ENCODE measurements at places on chromosomes 6 and 20. TPM values are rescaled to one million over a fixed set of nuclear protein-coding genes. Genes with fewer than 3 reads are reported as not detected.

GRCh38 chr6:169185692-169186485 lies 67.8 kb downstream of the THBS2 start:
- DNase-seq = no peak

- DNase-seq = peak; percentile 37
These were observed 717 bp downstream of the CSNK2A1 start for GRCh38 chr20:542777-543368.

GRCh38 chr6:90296341-90297114 lies at the start of gene BACH2:
TSS of gene BACH2 (minus strand) at chr6:90296843. CDS start at chr6:90008844, 287,999 bp downstream.
- peak; percentile 92 for DNase-seq

DNA sequence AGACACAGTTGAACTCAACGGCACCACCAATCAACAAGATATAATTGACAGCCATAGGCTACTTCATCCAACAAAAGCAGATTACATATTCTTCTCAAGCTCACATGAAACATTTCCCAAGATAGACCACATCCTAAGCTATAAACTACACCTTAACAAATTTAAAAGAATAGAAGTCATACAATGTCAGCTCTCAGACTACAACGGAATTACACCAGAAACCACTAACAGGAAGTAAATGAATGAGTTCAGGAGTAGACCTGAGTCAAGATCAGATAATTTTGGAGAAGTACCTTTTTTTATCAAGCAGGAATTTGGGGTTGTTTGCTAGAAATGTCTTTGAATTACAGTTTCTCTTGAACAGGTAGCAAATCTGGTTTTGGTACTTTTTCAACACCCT lies 237.8 kb downstream of the TBX18 start:
- DNase-seq = no peak

BPIFA1 gene
- not detected for polyA plus RNA-seq

- DNase-seq = peak; percentile 36
These were observed 11.4 kb downstream of the CTSZ start for GRCh38 chr20:58995461-58996225.

BPIFB4 gene
- not detected for polyA plus RNA-seq

GRCh38 chr6:2935566-2936291 lies 32.6 kb upstream of the SERPINB9 start:
- DNase-seq = no peak
